NCI-H1694 treated with DMSO at 0.1 percent for 48 hours (cell line): ENCODE measurements at places on chromosomes 12 and 14.

DNA sequence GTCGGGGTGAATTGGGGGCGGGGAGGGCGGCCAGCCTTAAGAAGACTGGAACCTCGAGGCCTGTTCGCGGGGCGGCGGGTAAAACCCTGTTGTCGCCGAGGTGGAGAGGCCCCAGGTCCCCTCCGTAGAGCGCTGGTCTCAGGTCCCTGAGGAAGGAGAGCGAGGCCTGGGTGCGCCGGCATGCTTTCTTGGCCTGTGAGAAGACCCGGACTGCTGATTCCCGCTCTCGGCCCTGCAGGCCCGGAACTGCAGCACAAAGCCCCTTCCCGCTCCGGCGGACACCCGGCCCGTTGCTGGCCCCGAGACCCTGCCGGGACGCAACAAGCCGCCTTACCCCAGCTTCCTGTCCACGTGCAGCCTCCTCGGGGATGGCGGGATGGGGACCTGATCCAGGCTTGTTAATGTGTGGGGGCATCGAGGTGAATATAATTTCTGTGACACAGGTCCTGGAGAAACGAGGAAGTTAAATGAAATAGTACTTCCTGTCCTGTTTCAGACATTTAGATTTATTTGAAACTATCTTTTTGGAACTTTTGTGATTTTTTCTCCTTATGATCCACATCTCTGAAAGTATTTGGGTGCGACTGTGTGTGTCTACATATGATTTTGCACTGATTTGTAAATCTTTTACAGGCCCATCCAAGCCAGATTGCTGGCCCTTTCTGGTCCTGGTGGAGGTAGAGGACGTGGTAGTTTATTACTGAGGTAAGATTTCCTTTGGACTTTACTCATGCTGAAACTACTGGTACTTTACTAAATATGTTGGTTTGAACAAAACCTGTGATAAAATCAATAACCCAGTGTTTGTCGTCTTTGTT lies 600 bp downstream of the PNN start:
- DNase-seq, result peak; percentile 37

DNA sequence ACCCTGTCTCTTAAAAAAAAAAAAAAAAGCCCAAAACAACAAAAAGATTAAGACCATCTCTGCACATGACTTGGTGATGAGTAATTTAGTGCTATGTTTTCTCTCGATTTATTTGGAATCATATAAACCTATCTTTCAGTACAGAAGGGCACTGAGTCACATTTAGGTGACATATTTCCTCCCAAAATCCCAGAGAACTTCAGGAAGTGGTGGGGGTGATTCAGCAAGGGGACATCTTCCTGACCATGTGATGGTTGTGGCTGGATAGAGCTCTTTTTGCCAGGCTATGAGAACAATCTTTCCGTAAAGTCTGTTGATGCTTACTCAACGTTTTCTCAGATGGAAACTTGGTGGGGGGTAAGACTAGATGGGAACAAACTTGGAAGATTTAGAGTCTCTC lies 50.0 kb downstream of the PPFIBP1 start:
- no peak for DNase-seq

- no peak for DNase-seq
Observed at GRCh38 chr12:91204421-91204820, 21.8 kb upstream of the DCN start.

- DNase-seq, result peak; percentile 79
Observed at GRCh38 chr14:99564256-99564925, 39.6 kb downstream of the CCDC85C start.

- DNase-seq, result peak; percentile 87
Observed at GRCh38 chr12:6768990-6769389, 2.8 kb downstream of the PTMS start.
